ENCODE measurements at places on chromosomes 4 and X.

DNA sequence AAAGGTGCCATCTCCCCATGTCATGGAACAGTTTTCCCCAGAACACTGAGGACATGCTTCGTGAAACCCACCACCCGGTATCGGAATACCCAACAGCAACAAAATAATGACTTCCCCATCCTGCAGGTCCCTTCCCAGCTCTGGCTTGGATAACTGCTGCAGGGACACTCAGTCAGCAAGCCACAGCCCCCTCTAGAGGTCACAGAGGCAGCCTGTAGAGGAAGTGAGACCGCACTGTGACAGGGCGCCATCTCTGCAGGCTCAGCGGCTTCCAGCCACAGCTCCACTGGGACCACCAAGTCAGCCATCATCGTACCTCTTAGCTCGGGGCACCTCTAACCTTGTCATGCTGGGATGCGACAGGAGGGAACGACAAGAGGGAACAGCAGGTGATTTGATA, 315.9 kb downstream of the LDB2 start:
- no peak for DNase-seq

- DNase-seq: no peak
Observed at GRCh38 chr4:137685357-137685756, 153.1 kb upstream of the PCDH18 start.

- no peak for DNase-seq
Observed at GRCh38 chrX:22652596-22652995, 347.2 kb upstream of the DDX53 start.

- DNase-seq: no peak
Observed at GRCh38 chr4:10565166-10565780, 108.0 kb upstream of the ZNF518B start.

DNA sequence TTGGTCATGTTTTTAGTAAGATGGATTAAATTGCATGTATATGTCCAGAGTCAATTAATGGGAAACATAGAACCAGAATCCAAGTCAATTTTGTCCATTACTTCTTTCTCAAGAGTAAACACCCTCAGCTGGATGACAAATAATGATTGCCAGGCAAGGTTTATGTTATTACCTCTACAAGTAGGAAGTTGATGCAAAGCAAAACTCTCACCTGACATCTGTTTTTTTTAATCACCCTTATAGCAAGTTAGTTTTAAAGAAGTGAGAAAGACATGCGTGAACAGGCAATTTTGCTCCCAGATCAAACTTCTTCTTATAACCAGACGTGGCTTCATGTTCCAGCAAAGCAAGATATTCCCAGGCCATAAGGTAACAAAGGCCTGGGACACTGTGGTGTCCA, 348.5 kb upstream of the FTHL17 start:
- no peak for DNase-seq

- DNase-seq: peak; percentile 44
Observed at GRCh38 chr4:74623041-74623440, 171.3 kb downstream of the BTC start.
